Stimulated activated CD8-positive, alpha-beta memory T cell treated with anti-CD3 and anti-CD28 coated beads, Interleukin-7, amount 100 ng/mL, for 1 hour (primary cell): ENCODE measurements at places on chromosomes 7 and 10.

GRCh38 chr7:123329988-123330643, 130.3 kb upstream of the SLC13A1 start:
- DNase-seq = no peak

DNA sequence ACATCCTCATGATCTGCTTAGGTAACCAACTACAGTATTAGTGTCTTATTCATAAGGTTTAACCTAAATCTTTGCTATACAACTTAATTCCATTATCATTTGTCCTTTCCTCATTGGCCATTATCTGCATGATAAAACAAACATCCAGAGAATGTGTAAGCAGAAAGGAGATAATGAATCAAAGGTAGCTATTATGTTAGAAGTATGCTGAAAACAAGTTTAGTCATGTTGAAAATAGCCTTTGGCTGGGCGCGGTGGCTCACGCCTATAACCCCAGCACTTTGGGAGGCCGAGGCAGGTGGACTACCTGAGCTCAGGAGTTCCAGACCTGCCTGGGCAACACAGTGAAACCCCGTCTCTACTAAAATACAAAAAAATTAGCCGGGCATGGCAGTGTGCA, 78.2 kb downstream of the NT5C2 start:
- no peak for DNase-seq

DNA sequence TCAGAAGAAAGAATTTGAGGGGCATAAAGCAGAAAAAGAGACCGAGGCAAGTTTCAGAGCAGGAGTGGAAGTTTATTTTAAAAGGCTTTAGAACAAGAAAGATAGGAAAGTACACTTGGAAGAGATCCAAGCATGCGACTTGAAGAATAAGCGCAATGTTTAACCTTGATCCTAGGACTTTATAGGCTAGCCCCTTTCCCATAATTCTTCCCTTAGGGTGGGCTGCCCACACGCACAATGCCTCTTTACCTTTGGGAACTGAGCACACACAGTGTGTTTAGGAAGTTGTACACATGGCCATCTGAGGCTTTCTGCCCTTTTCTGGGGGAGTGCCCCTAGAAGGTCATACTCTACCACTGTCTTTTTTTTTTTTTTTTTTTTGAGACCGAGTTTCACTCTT, 11.2 kb upstream of the GSTO1 start:
- DNase-seq = no peak

- DNase-seq = no peak
Observed at GRCh38 chr10:79170226-79170752, 101.5 kb downstream of the ZMIZ1 start.

DNA sequence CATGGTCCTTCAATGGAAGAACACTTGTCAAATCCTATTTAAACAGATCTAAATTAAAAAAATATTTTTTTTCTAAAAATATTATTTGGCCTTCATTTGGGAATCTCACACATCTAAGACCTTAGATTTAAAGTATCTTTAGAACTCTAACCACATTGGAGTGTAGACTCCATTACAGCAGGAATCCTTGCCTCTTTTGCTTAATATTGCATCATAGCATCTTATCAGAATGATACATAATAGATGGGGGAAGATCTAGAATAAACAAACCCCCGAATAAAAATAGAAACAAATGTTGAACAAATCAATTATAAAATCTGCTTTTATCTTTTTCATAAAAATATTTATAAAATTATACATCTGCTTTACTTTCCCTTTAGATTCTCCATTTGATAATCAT, 27.6 kb upstream of the EPC1 start:
- no peak for DNase-seq

DNA sequence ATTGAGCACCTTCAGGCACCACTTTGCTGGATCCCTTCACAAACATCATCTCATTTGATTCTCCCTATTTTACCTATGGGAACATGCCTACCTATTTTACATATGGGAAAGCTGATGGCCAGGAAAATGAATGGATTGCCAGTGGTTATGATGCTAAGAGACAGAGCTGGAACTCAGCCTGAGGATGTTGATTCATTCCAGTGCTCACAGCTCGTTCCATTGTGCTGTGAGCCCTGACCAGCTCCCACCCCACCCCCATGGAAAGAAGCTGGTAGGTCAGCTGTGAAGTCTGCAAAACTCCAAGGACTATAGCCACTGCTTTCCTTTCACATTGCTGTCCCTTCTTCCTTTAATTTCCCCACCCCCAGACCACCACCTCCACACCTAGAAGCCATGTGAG, 9.6 kb downstream of the UBTD1 start:
- no peak for DNase-seq

DNA sequence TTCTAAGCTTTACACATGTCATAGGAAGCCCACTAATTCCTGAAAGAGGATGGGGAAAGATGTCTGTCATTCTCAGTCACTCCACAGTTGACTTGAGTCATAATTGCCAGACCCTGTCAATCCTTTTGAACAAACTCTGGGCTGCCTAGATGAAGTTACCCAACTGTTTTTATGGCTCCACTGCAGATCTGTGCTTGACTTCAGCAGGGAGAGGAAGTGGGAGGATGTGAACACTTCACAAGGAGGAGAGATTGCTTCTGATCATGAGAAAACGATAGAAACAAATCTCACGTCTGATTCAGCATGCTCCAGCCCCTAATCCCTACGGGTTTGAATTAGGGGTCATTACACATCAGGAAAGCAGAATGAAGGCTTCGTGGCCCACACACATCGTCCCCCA, 596.6 kb upstream of the CELF2 start:
- no peak for DNase-seq

- no peak for DNase-seq
Observed at GRCh38 chr7:2529161-2530070, 9.8 kb downstream of the LFNG start.

GRCh38 chr10:27157150-27157549, 2.0 kb downstream of the MASTL start:
- no peak for DNase-seq

DNA sequence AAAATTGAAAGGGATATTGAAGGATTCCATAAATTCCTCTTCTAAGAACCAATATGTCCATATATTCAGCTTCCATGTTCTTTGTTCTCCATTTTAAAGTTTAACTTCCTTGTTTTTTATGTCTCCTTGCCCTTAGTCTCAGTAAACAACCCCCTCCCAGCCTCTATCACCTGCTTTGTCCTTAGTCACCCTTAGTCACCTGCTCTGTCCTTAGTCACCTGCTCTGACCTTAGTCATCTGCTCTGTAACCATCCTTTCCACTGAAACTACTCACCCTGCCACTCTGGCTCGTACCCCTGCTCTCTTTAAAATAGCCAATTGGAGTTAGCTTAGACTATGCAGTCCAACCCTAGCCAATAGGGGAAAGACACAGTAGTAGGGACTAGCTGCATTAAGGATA, 136.2 kb upstream of the TMEM106B start:
- DNase-seq = no peak
